ENCODE measurements at places on chromosomes 1 and 21.

DNA sequence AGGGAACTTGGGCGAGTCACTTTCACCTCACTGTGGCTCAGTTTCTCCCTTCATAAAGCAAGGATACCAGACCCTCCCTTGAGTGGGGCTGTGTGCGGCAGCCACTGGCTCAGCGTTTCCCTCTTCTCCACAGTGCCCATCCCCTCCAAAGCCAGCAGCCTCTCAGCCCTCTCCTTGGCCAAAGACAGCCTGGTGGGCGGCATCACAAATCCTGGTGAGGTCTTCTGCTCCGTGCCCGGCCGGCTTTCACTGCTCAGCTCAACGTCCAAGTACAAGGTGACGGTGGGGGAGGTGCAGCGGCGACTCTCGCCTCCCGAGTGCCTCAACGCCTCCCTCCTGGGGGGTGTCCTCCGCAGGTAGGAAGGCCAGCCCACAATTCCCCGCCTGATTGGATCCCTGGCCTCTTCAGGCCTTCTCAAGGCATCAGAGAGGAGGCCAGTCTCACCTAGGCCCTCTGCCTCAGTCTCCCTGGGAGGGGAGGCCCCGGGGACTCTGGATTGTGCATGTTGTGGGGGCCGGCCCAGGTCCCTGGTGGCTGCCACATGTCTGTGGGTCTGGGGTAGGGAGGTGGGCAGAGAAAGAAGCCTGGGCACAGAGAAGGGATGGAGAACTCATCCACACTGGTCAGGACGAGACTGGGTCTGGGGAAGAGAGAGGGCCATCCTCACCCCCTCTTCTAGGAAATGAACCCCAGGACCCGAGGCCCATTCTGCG, 15.2 kb downstream of the TFAP2E start:
- no peak for DNase-seq

DNA sequence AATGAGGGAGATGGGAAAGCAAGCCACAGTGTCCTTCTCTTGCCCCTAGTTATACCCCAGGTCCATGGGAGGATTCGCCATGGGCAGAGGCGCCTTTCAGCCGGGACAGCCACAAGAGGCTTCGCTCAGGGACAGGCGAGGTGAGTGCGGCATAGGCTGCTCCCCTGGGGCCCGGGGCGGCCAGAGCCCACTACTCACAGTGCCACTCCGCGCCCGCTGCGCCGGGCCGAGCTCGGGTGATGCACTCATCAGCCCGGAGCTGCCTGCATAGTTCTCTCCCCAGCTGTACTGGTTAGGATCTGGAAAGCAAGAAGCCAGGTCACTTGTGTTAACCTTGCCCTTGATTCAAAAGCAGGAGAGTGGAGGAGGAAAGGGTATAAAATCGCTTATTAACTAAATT, 8.4 kb downstream of the PANK4 start:
- DNase-seq: no peak

- no peak for DNase-seq
These were observed 37.2 kb downstream of the EVI5 start for GRCh38 chr1:92747735-92748134.

DNA sequence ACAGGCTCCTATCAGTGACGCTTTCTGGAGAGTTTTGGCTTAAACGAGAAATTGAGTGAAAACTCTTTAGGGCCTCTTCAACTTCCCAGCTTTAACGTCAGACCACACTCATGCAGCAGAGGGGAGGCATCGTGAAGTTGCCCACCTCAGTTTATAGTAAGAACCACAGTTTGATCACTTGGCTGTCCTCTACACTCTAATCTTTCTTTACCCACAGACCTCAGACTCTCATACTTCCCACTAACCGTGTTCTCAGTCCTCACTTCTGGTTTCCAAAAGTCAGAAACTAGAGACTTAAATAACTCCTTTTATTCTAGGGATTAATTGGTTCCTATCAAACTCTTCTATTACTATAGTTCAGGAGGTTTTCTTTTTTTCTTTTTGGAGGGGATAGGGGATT, 302.2 kb downstream of the NTNG1 start:
- DNase-seq: no peak

DNA sequence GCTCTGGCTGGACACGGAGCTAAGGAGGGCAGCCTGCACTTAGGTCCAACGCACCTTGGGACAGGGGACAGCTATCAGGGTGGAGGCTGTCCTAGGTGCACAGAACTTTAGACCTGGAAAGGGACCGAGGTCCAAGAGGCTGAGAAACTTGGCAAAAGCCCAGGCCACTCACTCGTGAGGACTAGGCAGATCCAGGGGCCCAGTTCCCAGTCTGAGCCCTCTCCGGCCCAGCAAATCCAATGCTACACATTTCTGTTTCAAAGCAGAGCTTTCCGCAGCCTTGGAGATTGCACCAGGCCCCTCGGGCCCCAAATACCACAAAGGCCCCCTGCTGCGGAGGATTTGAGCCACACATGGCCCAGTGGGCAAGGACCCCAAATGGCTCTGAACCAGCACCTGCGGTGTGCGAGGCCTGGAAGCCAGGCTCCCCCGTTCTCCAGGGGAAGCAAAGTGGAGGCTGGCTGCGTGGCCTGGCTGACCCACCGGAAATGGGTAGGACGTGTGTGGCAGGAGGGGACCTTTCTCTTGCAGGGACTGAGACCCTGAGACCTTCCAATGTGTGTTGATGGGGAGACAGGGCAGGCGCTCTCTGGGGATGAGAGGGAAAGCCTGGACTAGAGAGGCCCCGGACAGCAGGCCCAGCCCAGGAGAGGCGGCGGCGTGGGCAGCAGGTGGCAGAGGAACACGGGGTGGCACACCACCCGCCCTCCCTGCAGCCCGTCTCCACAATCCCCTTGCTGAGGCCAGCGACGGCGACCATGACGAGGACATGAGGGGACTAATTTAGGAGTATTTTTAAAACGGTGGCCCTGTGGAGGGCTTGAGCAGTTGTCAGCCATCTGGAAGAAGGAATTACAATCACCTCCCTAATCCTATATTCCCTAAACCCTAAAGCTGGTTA, 118.7 kb downstream of the CASZ1 start:
- DNase-seq: no peak

DNA sequence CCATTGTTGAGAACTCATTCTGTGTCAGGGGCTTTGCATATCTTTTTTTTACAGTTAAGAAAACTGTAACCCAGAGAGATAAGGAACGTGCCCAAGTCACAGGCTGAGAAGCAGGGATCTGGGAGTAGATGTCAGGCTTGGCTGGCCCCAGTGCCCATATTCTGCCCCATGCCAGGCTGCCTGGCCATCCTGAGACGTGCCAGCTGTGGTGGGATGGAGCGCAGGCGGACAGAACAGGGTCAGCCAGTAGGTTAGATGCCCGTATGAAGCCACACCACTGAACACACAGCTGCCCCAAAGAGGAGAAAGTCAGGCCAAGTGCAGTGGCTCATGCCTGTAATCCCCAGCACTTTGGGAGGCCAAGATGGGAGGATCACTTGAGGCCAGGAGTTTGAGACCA, 55.9 kb downstream of the SLC66A1 start:
- no peak for DNase-seq

DNA sequence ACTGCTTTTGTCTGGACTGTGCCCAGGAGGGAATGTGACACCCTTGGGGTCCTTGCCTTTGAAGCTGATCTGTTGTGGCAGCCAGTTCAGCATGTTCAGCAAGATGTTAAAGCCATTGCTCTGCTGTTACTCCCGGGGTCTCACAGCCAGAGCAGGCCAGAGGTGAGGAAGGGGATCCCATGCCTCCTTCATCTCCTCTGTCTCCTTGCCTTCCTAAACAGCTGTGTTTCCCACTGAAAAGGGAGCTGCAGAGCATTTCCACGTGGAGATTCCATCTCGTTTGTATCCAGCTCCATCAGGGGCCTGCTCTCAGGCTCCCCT, 135.8 kb upstream of the COL6A1 start:
- DNase-seq: no peak

- DNase-seq: peak; percentile 15
These were observed 390.5 kb downstream of the ST6GALNAC3 start for GRCh38 chr1:76465030-76465429.

- peak; percentile 11 for DNase-seq
These were observed 47.0 kb downstream of the ACTL8 start for GRCh38 chr1:17802164-17802563.

GRCh38 chr1:25677193-25677773, 60.7 kb downstream of the MAN1C1 start:
- DNase-seq: no peak

DNA sequence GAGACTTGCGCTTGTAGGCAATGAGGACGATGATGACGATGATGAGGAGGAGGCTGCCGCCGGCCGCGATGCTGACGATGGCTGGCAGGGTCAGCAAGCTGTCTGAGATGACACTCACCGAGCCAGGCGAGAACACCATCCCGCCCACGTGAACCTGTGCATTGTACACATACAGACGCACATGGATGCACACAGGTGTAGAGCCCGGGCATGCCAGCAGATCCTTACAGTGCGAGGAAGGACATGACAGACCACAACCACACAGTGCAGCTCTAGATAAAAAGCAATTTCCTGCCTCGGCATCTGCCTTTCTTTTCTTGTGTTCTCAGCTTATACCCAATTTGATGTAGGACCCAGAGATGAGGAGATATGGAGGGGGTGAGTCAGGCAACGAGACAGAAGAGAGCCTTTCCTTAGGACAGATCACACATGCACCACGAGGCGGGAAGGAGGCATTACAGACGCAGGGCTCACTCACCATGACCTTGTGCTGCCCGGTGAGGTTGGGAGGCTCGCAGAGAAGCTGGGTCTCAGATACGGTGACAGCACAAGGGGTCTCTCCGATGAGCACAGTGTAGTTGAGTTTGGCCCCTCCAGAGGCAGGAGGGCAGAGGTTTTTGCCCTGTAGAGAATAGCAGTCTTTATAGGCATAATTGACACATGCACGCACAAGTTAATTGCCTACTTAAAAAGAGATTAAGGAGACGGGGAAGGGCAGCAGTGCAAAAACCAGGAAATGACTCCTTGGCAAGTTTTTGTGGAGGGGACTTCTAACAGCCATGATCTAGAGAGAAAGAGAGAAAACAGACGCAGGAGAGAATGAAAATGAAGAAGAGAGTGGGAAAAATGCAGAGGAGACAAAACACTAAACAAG, 133.9 kb upstream of the CD34 start:
- DNase-seq: no peak

DNA sequence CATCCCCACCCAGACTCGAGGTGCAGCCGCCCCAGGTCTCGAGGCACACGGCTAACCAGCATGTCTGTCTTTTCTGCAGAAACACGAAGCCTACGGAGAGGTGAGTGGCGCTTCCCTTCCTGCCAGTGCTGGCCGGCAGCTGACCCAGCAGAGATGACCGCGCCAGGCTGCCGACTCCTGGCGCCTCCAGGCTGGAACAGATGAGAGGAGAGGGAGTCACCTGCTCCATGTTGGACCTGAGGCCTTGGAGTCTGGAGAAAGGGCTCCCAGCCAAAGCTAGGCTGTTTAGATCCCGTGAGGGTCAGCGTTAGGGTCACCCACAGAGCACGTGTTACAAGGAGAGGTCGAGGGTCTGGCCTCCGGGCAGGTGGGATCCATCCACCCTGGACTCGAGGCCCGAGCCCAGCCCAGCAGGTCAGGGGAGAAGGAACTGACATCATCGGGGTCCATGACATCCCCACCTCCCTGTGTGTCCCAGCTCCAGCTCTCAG, 14.9 kb downstream of the COL6A2 start:
- DNase-seq: no peak

GRCh38 chr1:17032741-17033140, 21.0 kb upstream of the ATP13A2 start:
- DNase-seq: no peak

GRCh38 chr21:15752763-15753407, 23.1 kb downstream of the USP25 start:
- no peak for DNase-seq

DNA sequence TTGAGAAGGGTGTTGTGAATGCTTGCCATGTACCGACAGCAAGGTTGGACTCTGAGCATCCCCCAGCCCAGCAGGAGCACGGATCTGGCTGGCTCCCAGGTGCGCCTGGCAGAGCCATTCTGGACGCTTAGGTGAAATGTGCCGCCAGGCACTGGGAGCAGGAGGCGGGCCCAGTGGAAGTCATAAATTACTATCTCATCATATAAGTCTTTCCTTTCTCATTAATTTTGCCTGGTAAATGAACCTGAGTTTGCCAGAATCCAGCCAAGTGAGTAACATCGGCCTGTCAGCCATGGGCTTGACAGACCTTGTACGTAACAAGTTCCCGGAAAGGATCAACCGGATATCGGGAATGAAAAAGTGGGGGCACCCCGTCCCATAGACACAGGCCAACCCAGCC, 179.5 kb upstream of the ARHGEF16 start:
- DNase-seq: no peak

DNA sequence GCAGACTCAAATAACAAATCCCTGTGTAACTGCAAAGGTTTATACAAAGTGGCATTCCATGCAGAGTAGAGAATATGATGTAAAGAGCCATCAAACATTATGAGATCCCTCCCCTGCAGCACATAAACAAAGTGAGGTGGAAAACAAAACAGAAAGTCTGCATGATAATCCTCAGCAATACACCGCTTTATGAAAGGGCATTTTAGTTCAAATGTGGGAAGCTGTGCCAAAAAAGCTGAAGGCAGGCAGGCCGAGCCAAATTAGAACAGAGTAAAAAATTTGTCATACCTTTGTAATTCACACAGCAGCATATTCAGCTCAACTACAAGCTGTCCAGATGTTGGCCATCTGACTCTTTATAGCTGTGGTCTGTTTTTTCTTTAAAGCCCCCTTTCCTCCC, 113.5 kb downstream of the LHX9 start:
- DNase-seq: peak; percentile 43

GRCh38 chr1:159121526-159121925, 45.0 kb upstream of the AIM2 start:
- DNase-seq: no peak

- DNase-seq: no peak
These were observed 76.9 kb upstream of the GFI1 start for GRCh38 chr1:92563457-92564216.

- no peak for DNase-seq
These were observed 146.0 kb downstream of the PEX14 start for GRCh38 chr1:10620776-10621175.

DNA sequence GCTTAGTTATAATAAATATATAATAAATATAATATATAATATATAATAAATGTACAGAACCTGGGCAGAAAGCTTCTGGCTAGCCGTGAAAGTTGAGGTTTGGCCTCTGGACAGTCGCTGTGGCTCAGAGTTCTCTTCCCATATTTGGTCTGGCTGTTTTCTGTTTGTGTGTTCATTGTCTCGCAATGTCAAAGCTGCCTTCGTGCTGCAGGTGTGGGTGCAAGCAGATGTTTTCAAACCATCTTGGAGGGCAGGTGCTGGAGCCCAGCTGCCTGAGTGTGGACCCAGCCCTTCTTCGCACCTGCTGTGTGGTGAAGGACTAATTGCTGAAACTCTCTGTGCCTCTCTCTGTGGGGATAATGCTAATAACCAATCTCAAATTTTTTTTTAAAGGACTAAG, 3.6 kb upstream of the CSTB start:
- DNase-seq: no peak

- no peak for DNase-seq
These were observed 25.3 kb downstream of the PIK3C2B start for GRCh38 chr1:204469304-204469703.

Data from fibroblast of skin of left quadriceps (primary cell).